HEK293T (cell line): ENCODE measurements at places on chromosomes 4 and X.

DNA sequence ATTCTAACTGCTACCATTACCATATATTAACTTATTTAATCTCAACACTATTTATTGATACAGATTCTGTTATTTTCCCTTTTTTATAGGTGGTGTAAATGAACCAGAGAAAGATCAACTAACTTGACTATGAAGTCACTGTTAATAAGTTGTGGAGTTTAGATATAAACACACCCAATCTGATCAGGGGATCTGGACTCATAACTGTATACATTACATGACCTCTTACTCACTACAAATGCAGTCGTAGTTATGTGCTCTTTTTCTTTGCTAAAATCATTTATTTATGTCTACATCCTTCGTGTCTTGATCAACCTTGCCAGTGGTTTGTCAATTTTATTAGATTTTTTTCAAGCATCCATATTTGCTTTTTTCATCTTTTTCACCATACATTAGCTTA is 614.8 kb upstream of the FAM241A start:
- no peak for DNase-seq

- DNase-seq = peak; percentile 59
Measured at GRCh38 chrX:118974908-118975671, 672 bp downstream of the LONRF3 start.

GRCh38 chrX:68942840-68943239 is 114.0 kb downstream of the EFNB1 start:
- DNase-seq = peak; percentile 3

GRCh38 chr4:127071443-127071842 is 561.3 kb upstream of the INTU start:
- no peak for DNase-seq

DNA sequence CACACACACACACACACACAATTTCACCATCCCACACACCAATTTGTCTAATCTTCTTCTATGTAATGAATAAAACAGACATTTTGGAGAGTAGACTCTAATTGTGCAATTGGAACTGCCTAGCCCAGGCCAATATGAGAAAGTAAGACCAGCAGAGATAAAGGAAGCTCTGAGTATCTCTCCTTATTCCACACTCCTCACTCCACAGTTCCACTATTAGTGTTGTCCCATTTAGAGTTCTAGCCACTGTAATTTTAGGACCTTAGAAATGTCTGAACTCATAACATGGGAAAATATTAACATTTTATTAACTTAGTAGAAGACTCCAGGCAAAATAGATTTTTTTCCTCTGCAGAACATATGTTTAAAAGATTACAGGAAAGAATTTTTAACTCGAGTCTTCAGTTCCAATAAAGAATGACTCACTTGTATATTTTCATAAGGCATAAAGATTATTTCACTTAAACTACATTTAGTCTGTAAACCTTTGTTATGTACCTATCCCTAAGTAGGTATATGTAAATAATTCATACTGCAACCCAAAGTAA is 297.6 kb upstream of the INTU start:
- DNase-seq = no peak

DNA sequence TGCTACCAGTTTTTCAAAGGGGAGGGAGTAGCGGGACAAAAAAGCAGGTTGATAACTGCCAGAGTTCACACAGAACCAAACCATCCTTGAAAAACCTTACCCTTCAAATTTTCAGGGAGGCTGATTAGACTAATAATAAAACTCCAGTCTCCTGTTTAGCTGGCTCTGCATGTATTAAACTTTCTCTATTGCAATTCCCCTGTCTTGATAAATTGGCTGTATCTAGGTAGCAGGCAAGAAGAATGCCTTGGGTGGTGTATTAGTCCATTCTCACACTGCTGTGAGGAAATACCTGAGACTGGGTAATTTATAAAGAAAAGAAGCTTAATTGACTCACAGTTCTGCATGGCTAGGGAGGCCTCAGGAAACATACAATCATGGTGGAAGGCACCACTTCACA is 18.1 kb upstream of the PLP1 start:
- no peak for DNase-seq

DNA sequence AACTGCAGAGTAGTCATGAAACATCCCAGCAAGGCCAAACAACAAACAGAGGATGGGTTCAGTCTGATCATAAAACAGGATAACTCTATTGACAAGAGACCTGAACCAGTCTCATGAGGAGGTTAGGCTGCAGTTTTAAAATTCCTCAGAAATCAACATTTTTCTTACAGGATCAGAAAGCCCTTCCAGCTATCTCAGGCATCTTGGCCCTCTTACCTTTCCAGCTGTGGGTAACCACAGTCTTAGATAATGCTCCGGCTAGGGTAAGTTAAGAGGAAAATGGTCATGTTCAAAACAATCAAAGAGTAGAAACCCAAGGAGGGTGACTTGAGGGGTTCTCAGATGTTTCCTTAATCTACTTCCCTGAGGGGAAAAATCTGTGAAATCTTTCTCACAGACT is 5.1 kb downstream of the CTSO start:
- no peak for DNase-seq

GRCh38 chrX:54540289-54540688 is 10.3 kb downstream of the GNL3L start:
- DNase-seq = no peak

- DNase-seq = no peak
Measured at GRCh38 chr4:127203562-127204200, 429.1 kb upstream of the INTU start.

- DNase-seq = no peak
Measured at GRCh38 chr4:40600850-40601249, 28.8 kb downstream of the RBM47 start.

DNA sequence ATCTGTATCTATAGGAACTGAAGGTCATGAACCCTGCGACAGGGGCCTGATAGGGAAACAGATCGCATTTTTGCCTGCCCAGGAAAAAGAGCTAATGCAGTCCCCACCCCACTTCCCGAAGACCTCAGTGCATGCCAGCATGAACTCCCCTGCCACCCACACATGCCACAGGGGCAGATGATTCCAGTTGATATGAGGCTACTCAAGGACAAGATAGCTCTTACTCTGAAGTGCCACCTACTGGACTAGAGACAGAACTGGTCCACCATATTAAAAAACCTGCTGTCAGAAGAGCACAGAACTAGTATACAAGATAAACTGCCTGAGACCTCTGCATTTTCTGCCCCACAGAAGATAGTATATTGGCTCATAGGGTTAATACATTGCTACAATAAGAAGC is 68.0 kb downstream of the YIPF7 start:
- DNase-seq = no peak

GRCh38 chr4:81673961-81674360 is 202.3 kb upstream of the RASGEF1B start:
- no peak for DNase-seq

DNA sequence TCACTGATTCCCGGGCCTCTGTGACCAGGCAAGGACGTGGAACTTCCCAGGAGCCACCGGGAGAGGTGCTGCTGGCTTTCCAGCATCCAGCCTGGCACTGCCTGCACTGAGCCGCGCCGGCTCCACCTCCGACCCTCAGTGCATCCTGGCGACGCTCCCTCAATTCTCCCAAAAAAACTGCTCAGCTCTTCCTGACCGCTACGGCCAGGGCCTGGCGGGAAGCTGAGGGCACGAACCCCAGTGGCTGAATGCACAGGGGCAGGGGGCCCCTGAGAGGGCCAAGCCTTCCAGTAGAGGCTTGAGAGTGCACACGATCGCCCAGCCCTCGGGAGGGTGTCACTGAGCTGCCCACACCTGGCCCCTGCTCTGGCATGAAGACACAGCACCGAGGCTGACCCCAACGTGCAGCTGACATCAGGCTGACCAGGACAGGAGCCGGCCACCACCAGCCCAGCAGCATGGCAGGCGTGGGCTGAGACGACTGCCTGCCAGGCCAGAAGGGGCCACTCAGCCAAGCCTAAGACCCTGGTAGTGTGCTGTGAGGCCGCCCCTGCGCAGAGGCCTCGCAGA is 6.9 kb downstream of the CTBP1 start:
- DNase-seq = no peak

- DNase-seq = no peak
Measured at GRCh38 chr4:101187841-101188240, 159.5 kb downstream of the PPP3CA start.

DNA sequence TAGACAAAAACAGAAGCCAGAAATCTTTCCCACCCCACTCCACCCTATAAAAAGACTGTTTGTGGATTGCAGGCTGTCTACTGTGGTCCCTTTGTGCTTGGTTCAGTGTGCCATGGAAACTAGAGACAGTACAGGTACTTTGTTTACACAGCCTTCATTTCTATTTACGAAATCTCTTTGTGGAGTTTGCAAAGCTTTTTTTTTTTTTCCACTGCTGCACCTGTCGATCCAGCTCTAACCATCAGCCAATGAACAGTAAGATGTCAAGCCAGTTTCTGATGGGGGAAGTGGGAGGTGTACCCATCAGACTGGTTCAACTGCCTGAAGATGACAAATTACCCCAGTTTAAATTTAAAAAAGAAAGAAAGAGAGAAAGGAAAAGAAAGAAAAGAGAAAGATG is 20.2 kb upstream of the LRBA start:
- no peak for DNase-seq

DNA sequence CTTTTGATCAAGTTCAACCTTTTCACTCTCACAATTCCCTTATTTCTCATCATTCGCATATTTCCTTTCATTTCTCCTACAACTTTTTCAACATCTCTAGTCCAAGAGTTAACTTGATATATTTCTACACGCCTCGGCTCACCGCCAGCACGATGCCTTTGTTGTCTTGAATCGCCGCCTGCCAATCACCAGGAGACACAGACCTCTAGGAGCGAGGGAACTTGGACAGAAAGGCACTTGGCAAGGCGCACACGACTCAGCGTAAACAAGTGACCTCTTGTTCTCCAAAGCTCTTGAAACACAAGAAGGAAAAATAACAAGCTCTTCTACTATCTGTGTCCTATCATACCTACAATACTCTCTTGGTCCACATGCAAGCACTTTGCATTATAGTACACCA is 27.1 kb upstream of the RBMX start:
- DNase-seq = no peak

GRCh38 chrX:148214786-148215185 is 233.6 kb downstream of the FMR1NB start:
- DNase-seq = no peak

DNA sequence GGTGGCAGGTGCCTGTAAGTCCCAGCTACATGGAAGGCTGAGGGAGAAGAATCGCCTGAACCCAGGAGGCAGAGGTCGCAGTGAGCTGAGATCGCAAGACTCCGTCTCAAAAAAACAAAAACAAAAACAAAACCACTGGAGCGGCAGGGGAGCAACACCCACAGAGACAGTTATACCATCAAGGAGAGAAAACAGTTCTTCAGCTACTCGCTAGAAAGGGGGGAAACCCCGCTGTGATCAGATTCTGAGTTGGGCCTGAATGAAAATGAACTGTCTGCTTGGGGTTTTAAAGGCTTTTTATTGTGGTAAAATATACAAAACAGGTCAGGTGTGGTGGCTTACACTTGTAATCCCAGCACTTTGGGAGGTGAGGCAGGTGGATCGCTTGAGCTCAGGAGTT is 16.8 kb upstream of the IRAK1 start:
- no peak for DNase-seq

GRCh38 chrX:150887906-150888465 is 10.5 kb downstream of the CD99L2 start:
- no peak for DNase-seq

GRCh38 chr4:169870507-169870906 is 112.8 kb upstream of the HPF1 start:
- DNase-seq = no peak
